ENCODE measurements at places on chromosomes 12 and 14.

DNA sequence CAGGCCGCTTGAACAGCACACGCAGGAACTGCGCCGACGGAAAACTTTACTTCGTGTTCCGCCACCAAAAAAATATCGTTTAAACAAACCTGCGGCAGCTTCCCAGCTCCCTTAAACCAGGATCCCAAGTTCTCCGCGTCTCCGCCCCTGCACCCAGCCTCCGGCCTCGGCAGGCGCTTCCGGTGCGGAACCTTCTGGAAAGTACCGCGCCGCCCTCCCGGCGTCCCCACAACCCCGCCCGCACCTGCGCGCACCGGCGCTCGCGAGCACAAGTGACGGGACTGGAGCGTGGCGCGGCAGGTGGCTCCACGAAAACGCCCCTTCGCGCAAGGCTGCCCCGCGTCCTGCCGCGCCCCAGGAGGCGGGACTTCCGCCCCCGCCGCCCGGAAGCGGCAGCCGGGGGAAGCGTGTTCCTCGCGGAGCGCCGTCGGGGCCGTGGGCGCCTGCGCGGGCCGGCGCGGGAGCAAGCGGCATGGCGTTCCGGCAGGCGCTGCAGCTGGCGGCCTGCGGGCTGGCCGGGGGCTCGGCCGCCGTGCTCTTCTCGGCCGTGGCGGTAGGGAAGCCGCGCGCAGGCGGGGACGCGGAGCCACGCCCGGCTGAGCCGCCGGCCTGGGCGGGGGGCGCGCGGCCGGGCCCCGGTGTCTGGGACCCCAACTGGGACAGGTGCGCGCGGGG is at the start of gene PGAM5:
PGAM5 (plus strand) TSS at position 438 of the 675 bp plus-strand sequence; CDS start at position 473, 35 bp downstream.
- H3K36me3 ChIP-seq: peaks cover 16% of the 10 kb centered on the region
- H3K27ac ChIP-seq: peak within 1 kb of the TSS; percentile 91
- H3K4me1 ChIP-seq: no peaks in the 10 kb centered on the region
- no peaks in the 10 kb centered on the region for H3K27me3 ChIP-seq
- DNase-seq: peak; percentile 95

GRCh38 chr12:112190231-112191025 is 65.1 kb downstream of the TRAFD1 start:
- H3K27ac ChIP-seq: no peak overlapping the region
- peaks cover 65% of the 10 kb centered on the region for H3K36me3 ChIP-seq
- no peak for DNase-seq
- H3K4me1 ChIP-seq: no peaks in the 10 kb centered on the region
- H3K4me3 ChIP-seq: no peak overlapping the region

DNA sequence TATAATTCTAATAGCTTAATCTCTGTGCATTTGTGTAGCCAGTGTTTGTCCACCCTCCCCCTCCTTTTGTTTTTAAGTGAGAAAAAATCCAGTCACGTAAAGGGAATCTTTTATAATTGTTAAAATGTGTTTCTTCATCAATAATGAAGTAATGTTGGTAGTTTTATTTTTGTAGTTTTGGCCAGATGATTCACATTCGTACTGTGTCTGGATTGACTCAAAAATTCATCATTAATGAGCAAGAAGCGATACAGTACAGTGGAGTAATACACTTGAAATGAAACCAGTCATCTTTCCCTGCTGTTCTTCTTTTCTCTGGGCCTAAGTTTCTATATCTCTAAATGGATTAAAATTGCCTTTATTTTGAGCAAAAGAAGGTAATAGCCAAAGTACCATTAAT is 86.5 kb downstream of the SRGAP1 start:
- H3K4me3 ChIP-seq: no peak overlapping the region
- H3K27ac ChIP-seq: no peak overlapping the region
- H3K36me3 ChIP-seq: no peaks in the 10 kb centered on the region
- H3K27me3 ChIP-seq: no peaks in the 10 kb centered on the region
- no peak for DNase-seq
- H3K4me1 ChIP-seq: no peaks in the 10 kb centered on the region

GRCh38 chr12:75781532-75782046 is 250.0 kb downstream of the PHLDA1 start:
- H3K27ac ChIP-seq: no peak overlapping the region
- no peak overlapping the region for H3K4me3 ChIP-seq
- no peaks in the 10 kb centered on the region for H3K27me3 ChIP-seq
- no peak for DNase-seq
- no peaks in the 10 kb centered on the region for H3K36me3 ChIP-seq
- H3K4me1 ChIP-seq: no peaks in the 10 kb centered on the region

DNA sequence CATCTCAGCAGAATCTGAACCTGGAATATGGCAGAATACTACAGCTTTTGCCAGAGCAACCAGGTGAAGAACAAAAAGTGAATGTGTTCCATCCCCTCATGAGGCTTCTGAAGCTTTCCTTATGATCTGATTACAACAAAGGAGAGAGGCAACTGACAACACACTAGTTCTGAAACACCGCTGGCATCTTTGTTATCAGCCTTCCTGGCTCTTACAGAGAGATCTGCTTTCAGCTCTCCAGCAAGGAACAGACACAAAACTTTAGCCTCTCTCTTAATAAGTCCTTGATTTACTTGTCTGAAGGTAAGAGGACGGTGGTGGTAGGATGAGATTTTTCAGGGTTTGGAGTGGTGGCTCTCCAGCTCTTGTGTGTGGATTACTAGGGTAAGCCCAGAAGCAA is 227.0 kb downstream of the PPM1H start:
- peaks cover 6% of the 10 kb centered on the region for H3K36me3 ChIP-seq
- no peaks in the 10 kb centered on the region for H3K27me3 ChIP-seq
- no peaks in the 10 kb centered on the region for H3K4me1 ChIP-seq
- H3K27ac ChIP-seq: no peak overlapping the region
- DNase-seq: no peak
- no peak overlapping the region for H3K4me3 ChIP-seq

DNA sequence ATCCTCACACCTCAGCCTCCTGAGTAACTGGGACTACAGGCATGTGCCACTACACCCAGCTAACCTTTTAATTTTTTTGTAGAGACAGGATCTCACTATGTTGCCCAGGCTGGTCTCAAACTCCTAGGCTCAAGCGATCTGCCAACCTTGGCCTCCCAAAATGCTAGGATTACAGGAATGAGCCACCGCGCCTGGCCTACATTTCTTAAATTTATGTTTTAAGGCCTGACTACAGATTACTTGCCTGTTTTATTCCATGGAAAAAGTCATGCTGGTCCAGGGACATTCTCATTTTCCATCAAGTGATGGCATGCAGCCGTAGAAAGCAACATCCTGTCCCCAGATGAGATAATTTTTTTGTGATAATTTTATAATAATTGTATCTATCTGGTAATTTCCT is 6.1 kb downstream of the CD9 start:
- no peak for DNase-seq
- H3K4me3 ChIP-seq: no peak overlapping the region
- H3K4me1 ChIP-seq: peaks cover 62% of the 10 kb centered on the region

DNA sequence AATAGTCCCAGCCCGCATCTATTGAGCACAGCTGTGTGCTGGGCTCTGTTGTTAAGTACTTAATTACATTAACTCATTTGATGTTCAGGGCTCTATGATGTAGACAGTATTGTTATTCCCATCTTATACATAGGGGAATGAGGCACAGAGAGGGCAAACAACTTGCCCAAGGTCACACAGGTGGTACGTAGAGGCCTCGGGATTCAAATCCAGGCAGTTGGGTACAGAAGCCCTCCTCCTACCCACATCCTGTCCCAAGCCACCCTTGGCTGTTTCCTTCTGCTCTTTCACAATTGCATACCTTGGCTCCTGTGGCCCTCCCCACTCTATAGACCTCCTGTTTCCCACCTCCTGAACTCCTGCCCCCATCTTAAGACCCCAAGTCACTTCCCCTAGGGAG is 10.0 kb upstream of the GPR68 start:
- H3K4me1 ChIP-seq: peaks cover 16% of the 10 kb centered on the region
- DNase-seq: no peak
- no peaks in the 10 kb centered on the region for H3K36me3 ChIP-seq

DNA sequence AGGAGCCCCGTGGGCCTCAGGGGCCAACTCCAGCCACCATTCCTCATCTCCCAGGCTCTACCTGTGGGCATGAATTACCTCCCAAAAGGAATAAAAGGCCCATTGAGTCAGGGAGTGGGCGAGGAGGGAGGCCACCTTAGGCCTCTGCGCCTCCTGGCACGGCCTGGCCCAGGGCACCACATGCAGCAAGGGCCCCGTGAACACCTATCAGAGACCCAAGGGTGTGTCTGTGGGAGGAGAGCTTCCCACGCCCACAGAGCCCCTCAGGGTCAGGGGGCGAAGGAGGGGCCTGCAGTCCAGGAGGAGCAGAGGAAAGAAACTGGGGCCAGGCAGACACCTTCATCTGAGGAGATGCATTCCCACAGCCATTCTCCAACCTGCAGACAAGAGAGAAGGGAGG is 12.2 kb downstream of the RAPGEF3 start:
- no peaks in the 10 kb centered on the region for H3K36me3 ChIP-seq
- H3K4me1 ChIP-seq: peaks cover 8% of the 10 kb centered on the region
- no peaks in the 10 kb centered on the region for H3K27me3 ChIP-seq
- no peak overlapping the region for H3K4me3 ChIP-seq

DNA sequence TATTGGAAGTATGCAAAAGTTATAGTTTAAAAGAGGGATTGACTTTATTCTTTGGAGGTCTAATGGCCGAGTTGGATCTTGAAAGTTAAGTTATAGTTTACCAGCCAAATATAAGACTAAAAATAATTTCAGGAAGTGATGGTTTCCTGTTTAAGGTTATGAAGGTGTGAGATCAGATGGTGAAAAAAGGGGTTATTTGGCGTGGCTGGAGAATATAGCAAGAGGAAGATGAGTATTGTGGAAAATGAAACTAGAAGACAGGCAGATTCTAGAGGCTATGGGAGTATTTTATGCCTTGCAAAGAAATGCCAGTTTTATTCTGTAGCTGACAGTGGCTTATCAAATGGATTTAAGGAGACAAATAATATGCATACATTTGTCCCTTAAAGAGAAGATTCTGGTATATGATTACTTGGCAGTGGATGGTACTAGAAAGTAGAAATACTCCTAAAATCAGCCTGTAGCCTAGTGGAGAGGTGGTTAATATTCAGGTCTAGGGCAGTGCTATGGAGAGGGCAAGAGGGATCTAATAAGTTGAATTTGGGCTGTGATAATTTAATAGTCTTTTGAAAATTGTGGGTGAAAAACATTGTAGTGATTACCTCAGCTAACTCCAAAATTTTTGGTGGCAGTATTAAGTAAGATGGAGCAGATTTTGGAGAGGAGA is 1091.8 kb upstream of the ATXN7L3B start:
- no peak overlapping the region for H3K27ac ChIP-seq
- no peaks in the 10 kb centered on the region for H3K27me3 ChIP-seq
- no peaks in the 10 kb centered on the region for H3K36me3 ChIP-seq
- no peak for DNase-seq
- H3K4me3 ChIP-seq: no peak overlapping the region
- no peaks in the 10 kb centered on the region for H3K4me1 ChIP-seq

GRCh38 chr12:70948976-70949336 is 28.4 kb upstream of the PTPRR start:
- no peak overlapping the region for H3K4me3 ChIP-seq
- H3K27me3 ChIP-seq: no peaks in the 10 kb centered on the region
- no peak for DNase-seq
- no peaks in the 10 kb centered on the region for H3K4me1 ChIP-seq

GRCh38 chr12:82694970-82695369 is 8.3 kb downstream of the TMTC2 start:
- H3K27ac ChIP-seq: no peak overlapping the region
- DNase-seq: no peak
- no peaks in the 10 kb centered on the region for H3K27me3 ChIP-seq
- no peak overlapping the region for H3K4me3 ChIP-seq

DNA sequence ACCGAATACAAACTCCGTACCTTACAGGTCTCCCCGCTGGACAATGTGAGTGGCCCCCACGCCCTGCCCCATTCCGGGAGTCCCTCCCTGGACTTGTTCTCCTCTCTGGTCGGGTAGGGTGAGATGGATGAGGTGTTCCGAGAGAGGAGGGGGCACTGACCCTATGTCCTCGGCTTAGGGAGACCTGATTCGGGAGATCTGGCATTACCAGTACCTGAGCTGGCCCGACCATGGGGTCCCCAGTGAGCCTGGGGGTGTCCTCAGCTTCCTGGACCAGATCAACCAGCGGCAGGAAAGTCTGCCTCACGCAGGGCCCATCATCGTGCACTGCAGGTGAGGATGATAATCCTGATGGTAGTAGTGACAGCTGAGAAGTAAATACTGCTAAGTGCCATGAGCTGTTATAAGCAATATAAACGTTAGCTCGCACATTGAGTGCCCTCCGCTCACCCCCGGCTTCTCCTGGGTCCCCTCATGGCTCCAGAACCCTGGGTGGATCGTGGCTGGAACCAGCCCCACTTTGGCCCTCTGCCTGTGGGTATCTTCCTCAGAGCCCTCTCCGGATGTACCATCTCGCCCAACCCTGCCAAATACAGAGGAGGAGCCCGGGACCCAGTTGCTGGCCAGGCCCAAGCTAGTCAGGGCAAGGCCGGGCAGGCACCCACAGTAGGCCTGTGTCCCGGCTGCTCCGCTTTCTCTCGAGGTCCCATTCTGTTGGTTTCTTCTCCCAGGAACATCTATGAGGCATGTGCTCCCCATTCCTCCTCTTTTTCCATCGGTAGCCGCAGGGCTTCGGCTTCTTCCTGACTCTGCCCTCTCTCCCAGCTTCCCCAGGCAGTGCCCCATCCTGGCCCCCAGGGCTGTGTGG is 6.8 kb downstream of the PTPN6 start:
- peaks cover 18% of the 10 kb centered on the region for H3K4me1 ChIP-seq
- H3K4me3 ChIP-seq: no peak overlapping the region
- peaks cover 23% of the 10 kb centered on the region for H3K36me3 ChIP-seq
- H3K27me3 ChIP-seq: no peaks in the 10 kb centered on the region
- DNase-seq: no peak
- no peak overlapping the region for H3K27ac ChIP-seq

DNA sequence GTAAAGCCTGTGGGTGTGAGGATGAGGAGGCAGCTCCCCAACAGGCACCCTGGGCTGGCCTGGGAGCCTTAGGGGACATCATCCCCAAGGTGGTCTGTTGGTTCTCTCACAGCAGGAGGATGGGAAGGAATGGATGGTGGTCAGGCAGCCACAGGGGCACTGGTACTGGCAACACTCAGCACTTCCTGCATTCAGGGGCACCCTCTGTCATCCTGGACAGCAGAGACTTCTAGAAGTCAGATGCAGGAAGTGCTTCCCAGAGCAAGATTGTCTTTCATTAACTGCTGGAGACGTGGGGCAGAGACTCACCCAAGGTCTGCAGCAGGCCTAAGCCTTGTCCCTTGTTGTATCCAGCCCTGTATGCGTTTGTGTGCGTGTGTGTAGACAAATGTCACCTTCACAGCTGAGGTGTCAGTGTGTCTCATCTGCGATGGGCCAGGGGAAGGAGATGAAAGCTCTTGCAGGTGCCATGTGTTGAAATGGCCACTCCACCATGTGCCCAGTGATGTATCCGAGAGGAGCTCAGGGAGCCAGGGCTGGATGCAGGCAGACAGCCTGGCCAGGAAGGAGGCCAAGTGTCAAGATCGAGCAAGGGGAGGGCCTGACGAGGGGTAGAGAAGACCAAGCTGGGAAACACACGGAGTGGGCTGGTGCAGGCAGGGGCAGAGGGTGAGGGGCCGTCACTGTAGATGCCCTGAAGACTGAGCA is 85.1 kb downstream of the PITPNM2 start:
- no peak overlapping the region for H3K27ac ChIP-seq
- no peaks in the 10 kb centered on the region for H3K36me3 ChIP-seq
- DNase-seq: no peak
- peaks cover 49% of the 10 kb centered on the region for H3K4me1 ChIP-seq

All from large intestine (tissue), 12 donors.